ENCODE measurements at places on chromosomes 5 and 9. TPM values are rescaled to one million over a fixed set of nuclear protein-coding genes. Genes with fewer than 3 reads are reported as not detected.
A peak's percentile ranks its signal among the peaks of the same experiment; 100 is the strongest.

PKD2L2 gene
- total RNA-seq = not detected

ANKRD31 gene
- total RNA-seq = 0.51 TPM

PRDM9 gene
- total RNA-seq = not detected

SOX30 gene
- total RNA-seq = 0.43 TPM

LHX3 gene
- total RNA-seq = not detected

FCN2 gene
- total RNA-seq = not detected

C9orf85 gene
- 17.3 TPM for total RNA-seq

KLF9 gene
- 61.5 TPM for total RNA-seq

SLC46A2 gene
- total RNA-seq = 15.6 TPM

TMEM215 gene
- not detected for total RNA-seq

GABRA6 gene
- total RNA-seq = not detected

NPR3 gene
- 86.9 TPM for total RNA-seq

FIBCD1 gene
- 7.7 TPM for total RNA-seq

DNA sequence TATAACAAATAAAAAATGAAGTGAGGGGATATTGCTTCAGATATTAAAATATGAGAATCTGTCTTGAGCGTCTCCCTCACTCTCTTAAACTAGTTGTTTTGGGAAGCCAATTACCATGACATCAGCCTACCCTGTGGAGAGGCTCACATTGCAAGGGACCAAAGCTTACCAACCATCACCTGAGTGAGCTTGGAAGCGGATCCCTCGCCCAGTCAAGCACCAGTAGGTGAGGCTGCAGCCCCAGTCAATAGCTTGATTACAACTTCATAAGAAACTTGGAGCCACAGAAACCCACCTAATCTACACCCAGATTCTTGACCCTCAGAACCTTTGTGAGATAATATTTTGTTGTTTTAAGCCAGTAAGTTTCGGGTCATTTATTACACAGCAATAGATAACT lies 206.2 kb downstream of the CEMIP2 start:
- H3K27ac ChIP-seq = no peak overlapping the region
- H3K4me1 ChIP-seq = no peaks in the 10 kb centered on the region
- no peak overlapping the region for H3K4me3 ChIP-seq
- no peaks in the 10 kb centered on the region for H3K36me3 ChIP-seq
- H3K27me3 ChIP-seq = no peaks in the 10 kb centered on the region

GRCh38 chr9:129343424-129344375 lies 165.6 kb upstream of the IER5L start:
- H3K4me3 ChIP-seq = no peak overlapping the region
- no peak overlapping the region for H3K27ac ChIP-seq
- H3K36me3 ChIP-seq = no peaks in the 10 kb centered on the region
- H3K4me1 ChIP-seq = peaks cover 10% of the 10 kb centered on the region
- DNase-seq = no peak

GRCh38 chr9:7976856-7977255 lies 177.3 kb upstream of the DMAC1 start:
- H3K27me3 ChIP-seq = no peaks in the 10 kb centered on the region
- no peaks in the 10 kb centered on the region for H3K4me1 ChIP-seq
- H3K4me3 ChIP-seq = no peak overlapping the region
- H3K36me3 ChIP-seq = no peaks in the 10 kb centered on the region

DNA sequence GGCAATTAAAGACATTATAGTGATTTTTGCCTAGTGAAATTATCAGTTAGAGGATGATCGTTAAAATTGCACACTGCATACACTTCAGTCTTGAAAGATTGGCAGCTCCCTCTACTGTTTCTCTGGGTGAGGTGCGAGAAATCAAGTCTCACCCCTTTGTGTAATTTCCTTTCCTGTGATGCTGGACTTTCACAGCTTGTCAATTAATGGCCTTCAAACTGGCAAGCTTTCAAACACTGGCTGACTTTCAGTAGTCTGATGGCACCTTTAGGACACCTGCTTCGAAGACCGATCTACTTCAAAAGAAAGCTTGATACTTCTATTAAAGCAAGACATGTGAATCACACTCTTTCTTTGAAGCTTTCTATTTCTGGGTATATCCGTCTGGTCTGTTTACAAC lies 706.7 kb upstream of the PTPRD start:
- H3K27me3 ChIP-seq = no peaks in the 10 kb centered on the region
- H3K27ac ChIP-seq = no peak overlapping the region
- no peaks in the 10 kb centered on the region for H3K36me3 ChIP-seq
- H3K4me3 ChIP-seq = no peak overlapping the region
- peak; percentile 64 for DNase-seq
- no peaks in the 10 kb centered on the region for H3K4me1 ChIP-seq

DNA sequence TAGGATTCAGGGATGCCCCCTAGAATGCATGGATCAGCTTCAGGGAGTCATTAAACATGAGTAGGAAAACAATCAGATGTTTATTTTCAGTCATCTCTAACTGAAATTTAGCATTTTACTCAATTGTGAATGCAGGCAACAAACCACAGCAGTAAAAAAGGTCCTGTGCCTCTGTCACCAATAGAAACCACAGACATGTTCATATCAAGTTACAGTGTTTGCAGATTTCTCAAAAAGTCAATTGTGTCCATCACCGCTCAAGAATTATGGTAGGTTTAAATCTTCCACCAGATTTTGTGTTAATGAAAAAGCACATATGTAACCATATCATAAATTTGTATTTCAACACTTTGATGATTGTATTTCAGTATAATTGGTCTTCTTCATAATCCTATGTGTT lies 68.4 kb upstream of the SLC1A1 start:
- no peaks in the 10 kb centered on the region for H3K27me3 ChIP-seq
- H3K4me1 ChIP-seq = peaks cover 5% of the 10 kb centered on the region
- H3K27ac ChIP-seq = no peak overlapping the region
- DNase-seq = no peak
- H3K4me3 ChIP-seq = no peak overlapping the region

- no peak for DNase-seq
- no peaks in the 10 kb centered on the region for H3K4me1 ChIP-seq
- H3K27me3 ChIP-seq = no peaks in the 10 kb centered on the region
- H3K36me3 ChIP-seq = no peaks in the 10 kb centered on the region
These were observed 565.5 kb upstream of the DMAC1 start for GRCh38 chr9:8365029-8365428.

- H3K36me3 ChIP-seq = no peaks in the 10 kb centered on the region
- H3K27me3 ChIP-seq = no peaks in the 10 kb centered on the region
- no peak overlapping the region for H3K27ac ChIP-seq
- no peak overlapping the region for H3K4me3 ChIP-seq
- no peaks in the 10 kb centered on the region for H3K4me1 ChIP-seq
- DNase-seq = no peak
These were observed 19.6 kb upstream of the FOCAD start for GRCh38 chr9:20664501-20664900.

GRCh38 chr9:137665226-137665625 lies 46.4 kb downstream of the EHMT1 start:
- no peaks in the 10 kb centered on the region for H3K36me3 ChIP-seq
- no peak for DNase-seq
- H3K27ac ChIP-seq = no peak overlapping the region

GRCh38 chr5:52791366-52791765 lies 3.6 kb downstream of the ITGA1 start:
- H3K4me1 ChIP-seq = no peaks in the 10 kb centered on the region
- no peak overlapping the region for H3K27ac ChIP-seq
- H3K4me3 ChIP-seq = no peak overlapping the region
- no peaks in the 10 kb centered on the region for H3K36me3 ChIP-seq

GRCh38 chr5:18433336-18433735 lies 799.1 kb downstream of the TAF11L14 start:
- no peaks in the 10 kb centered on the region for H3K36me3 ChIP-seq
- H3K27me3 ChIP-seq = no peaks in the 10 kb centered on the region
- no peak overlapping the region for H3K27ac ChIP-seq
- DNase-seq = no peak

GRCh38 chr5:76930083-76930482 lies 22.8 kb upstream of the CRHBP start:
- H3K27me3 ChIP-seq = peaks cover 4% of the 10 kb centered on the region
- no peaks in the 10 kb centered on the region for H3K4me1 ChIP-seq
- H3K4me3 ChIP-seq = no peak overlapping the region
- DNase-seq = no peak
- no peaks in the 10 kb centered on the region for H3K36me3 ChIP-seq
- no peak overlapping the region for H3K27ac ChIP-seq

DNA sequence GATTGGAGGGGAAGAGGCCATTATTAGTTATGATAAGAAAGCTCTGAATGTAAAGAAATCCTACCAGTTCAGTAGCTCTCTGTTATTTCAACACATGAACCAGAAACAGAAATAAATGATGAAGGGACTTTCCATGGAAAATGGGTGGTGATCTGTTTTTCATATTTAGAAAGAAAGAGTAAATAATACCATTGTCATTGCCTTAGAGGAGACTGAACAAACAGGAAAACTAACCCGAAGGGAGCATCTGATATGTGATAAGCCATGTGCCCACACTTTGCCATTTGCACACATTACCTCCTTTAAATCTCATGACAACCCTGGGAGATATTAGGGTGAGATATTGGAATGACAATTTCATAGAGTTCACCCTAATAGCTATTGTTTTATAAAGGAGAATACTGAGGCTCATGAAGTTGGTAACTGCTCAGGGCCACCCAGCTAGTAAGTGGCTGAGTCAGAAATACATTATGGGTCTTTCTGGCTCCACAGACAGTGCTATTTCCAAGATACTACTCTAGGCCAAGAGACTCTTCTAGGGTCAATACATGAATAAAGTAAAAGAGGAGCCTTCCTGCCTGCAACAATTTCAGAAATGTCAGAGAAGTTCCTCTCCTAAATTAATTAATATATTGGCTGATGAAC lies 111.0 kb upstream of the SLIT3 start:
- no peaks in the 10 kb centered on the region for H3K4me1 ChIP-seq
- H3K27me3 ChIP-seq = no peaks in the 10 kb centered on the region
- H3K27ac ChIP-seq = no peak overlapping the region
- H3K36me3 ChIP-seq = no peaks in the 10 kb centered on the region
- no peak for DNase-seq

- no peak overlapping the region for H3K4me3 ChIP-seq
- H3K27me3 ChIP-seq = no peaks in the 10 kb centered on the region
- H3K27ac ChIP-seq = peak overlapping the region; percentile 96
- DNase-seq = no peak
- H3K36me3 ChIP-seq = no peaks in the 10 kb centered on the region
- H3K4me1 ChIP-seq = no peaks in the 10 kb centered on the region
These were observed 292.6 kb downstream of the ZSWIM6 start for GRCh38 chr5:61624553-61625136.

DNA sequence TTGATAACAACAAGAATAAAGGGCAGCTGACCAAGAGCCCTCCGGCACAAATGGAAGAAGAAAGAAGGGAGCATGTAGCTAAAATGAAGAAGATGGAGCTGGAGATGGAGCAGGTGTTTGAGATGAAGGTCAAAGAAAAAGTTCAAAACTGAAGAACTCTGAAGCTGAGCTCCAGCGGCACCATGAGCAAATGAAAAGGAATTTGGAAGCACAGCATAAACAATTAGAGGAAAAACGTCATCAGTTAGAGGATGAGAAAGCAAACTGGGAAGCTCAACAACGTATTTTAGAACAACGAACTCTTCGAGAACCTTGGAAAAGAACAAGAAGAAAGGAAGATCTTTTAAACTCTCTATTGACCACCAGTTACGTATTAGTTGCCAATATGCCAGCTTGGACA lies 100.9 kb downstream of the GABBR2 start:
- H3K27me3 ChIP-seq = no peaks in the 10 kb centered on the region
- no peaks in the 10 kb centered on the region for H3K36me3 ChIP-seq
- H3K4me3 ChIP-seq = no peak overlapping the region
- no peak overlapping the region for H3K27ac ChIP-seq
- H3K4me1 ChIP-seq = peaks cover 13% of the 10 kb centered on the region

DNA sequence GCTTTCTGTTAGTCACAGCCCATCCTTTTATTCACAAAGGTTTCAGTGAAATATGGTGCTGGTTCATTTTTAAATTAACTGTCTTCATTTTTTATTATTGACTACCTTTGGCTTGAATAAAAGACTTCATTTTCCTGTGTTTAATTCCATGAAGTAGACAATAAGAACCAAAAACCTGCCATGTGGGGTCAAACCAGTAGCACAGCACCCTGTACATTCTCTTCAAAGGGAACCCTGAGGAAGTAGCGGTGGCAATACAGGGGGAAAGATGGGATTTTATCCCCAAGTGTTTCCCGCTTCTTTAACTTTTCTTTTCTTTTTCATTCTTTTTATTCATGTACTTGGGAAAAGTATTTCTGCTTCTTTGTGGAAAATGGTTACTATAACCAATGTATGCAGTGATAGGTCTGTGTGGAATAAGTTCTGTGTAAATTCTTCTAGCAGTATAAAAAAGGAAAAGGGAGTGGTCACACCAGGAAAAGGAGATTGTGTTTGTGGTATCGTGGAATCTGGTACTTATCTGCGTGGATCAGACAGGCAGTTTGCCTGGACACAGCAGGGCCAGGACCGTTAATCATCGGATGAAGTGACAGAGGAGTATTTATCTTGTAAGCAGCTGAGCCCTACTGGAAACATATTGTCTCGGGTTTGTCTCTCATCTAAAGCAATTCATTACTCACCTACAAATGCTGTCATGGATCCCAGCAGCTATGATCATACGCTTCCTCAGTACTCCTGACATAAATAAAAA lies 94.2 kb downstream of the PPIC start:
- no peak overlapping the region for H3K4me3 ChIP-seq
- H3K4me1 ChIP-seq = peaks cover 5% of the 10 kb centered on the region
- H3K27ac ChIP-seq = no peak overlapping the region
- DNase-seq = peak; percentile 26
- H3K27me3 ChIP-seq = no peaks in the 10 kb centered on the region

- H3K4me1 ChIP-seq = no peaks in the 10 kb centered on the region
- no peak overlapping the region for H3K4me3 ChIP-seq
- no peak overlapping the region for H3K27ac ChIP-seq
- no peak for DNase-seq
- no peaks in the 10 kb centered on the region for H3K36me3 ChIP-seq
These were observed 376.4 kb upstream of the RGMB start for GRCh38 chr5:98397081-98397480.

GRCh38 chr9:81814794-81815464 lies 113.3 kb upstream of the SPATA31D4 start:
- H3K4me3 ChIP-seq = no peak overlapping the region
- no peak for DNase-seq
- peaks cover 4% of the 10 kb centered on the region for H3K4me1 ChIP-seq

- no peaks in the 10 kb centered on the region for H3K27me3 ChIP-seq
- H3K36me3 ChIP-seq = no peaks in the 10 kb centered on the region
- DNase-seq = no peak
- no peaks in the 10 kb centered on the region for H3K4me1 ChIP-seq
These were observed 84.9 kb upstream of the IL7R start for GRCh38 chr5:35771839-35772238.

All from lung (tissue), 17 donors.